NCI-H1694 (cell line): ENCODE measurements at places on chromosomes 6 and 20.

GRCh38 chr20:34986311-34987287 is 30.9 kb downstream of the MYH7B start:
- DNase-seq, result no peak

DNA sequence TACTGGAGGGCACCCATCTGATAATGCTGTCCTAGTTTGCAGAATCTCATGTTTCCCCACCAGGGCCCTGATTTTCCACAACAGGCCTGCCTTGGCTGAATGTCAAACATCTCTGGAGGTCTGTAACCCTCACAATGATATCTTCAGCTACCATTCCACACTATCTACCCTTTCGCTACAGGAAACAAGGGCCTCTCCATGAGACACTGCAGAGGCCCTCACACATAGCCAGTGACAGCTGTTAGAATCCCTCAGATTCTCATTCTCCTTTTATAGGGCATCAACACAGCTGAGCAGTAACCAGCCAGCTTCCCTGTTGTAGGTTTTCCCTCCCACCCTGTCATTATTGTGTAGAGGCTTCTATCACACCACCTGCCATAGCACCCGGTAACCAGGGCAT is 29.6 kb upstream of the MICB start:
- DNase-seq, result no peak

GRCh38 chr6:91080871-91081270 is 494.0 kb upstream of the MAP3K7 start:
- DNase-seq, result no peak

- DNase-seq, result no peak
Observed at GRCh38 chr6:12484519-12484918, 194.4 kb downstream of the EDN1 start.

GRCh38 chr6:26273673-26274588 is 91.1 kb upstream of the BTN3A2 start:
- DNase-seq, result no peak

GRCh38 chr6:18405477-18406293 is 18.5 kb downstream of the RNF144B start:
- DNase-seq, result no peak

GRCh38 chr20:58518387-58518786 is 3.2 kb upstream of the APCDD1L start:
- DNase-seq, result no peak

DNA sequence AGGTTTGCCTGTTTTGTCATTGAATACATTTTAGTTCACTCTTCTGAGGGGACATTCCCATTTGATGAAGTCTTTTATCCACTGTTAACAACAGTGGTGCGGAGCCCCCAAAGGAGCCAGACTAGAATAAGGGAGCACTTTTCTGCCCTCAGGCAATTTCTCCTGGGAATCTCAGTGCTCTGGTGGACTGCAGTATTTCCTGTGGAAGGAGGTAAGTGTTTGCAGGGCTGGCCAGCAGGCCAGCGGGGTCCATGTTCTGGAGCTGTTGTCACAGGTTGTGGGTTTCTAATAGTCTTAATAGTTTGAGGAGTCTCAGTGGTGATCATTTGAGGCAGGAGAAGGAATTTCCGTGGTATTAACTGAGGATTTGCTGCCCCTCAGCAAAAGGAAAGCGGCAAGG is 83.5 kb downstream of the ASXL1 start:
- no peak for DNase-seq

- DNase-seq, result no peak
Observed at GRCh38 chr20:24017458-24017755, 28.8 kb upstream of the GGTLC1 start.

DNA sequence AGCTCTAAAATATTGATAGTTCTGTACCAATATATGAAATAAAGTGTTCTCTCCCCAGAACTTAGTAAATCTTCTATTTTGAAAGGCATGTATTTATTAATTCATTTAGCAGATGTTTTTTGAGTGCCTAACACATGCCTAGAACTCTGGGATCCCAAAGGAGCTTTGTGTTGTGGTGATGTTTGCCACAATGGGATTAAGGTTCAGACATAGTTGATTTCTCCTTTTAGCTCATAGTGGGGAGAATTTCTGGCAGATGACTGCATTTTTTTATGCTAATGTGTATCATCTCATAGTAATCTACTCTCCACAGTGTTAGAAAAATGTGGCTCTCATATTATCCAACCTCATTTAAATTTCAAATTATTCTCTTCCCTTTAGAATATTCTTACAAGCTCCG is 21.7 kb downstream of the MYB start:
- no peak for DNase-seq

DNA sequence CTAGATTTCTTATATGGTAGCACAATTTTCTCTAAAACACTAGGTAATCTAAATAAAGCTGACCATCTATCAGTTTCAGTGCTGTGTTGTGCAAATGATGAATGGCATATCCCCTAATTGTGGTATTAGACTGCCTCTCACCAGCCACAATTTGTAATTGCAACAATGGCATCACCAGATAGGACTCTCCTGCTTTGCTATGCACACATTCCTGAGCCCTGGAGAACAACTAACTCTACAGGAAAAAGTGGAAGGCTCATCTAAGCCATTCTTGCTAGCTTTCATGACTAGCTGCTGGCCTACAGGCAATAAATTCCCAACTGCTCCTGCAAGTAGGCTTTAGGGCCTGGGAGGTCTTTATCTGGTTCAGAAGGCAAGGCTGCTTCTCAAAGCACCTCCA is 974.1 kb downstream of the EYS start:
- no peak for DNase-seq

- DNase-seq, result no peak
Observed at GRCh38 chr6:132780770-132781371, 17.6 kb downstream of the SLC18B1 start.

DNA sequence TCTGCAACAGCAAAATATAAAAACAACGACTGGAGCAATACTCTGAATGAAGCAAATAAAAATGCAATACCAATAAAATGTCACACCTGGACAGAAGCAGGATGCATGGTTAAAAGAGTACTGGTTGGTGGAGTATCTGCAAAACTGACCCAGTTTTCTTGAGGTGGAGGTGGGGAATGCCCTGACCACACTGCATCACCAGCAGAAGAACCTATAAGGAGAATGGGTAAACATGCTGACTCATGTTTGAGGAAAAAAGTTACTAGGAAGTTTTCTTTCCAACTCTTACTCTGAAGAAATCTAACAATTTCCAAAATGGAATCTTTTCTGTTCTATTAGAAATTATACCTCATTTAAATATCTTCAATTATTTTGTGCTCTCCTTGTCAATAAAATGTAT is 43.6 kb downstream of the REPS1 start:
- DNase-seq, result no peak

DNA sequence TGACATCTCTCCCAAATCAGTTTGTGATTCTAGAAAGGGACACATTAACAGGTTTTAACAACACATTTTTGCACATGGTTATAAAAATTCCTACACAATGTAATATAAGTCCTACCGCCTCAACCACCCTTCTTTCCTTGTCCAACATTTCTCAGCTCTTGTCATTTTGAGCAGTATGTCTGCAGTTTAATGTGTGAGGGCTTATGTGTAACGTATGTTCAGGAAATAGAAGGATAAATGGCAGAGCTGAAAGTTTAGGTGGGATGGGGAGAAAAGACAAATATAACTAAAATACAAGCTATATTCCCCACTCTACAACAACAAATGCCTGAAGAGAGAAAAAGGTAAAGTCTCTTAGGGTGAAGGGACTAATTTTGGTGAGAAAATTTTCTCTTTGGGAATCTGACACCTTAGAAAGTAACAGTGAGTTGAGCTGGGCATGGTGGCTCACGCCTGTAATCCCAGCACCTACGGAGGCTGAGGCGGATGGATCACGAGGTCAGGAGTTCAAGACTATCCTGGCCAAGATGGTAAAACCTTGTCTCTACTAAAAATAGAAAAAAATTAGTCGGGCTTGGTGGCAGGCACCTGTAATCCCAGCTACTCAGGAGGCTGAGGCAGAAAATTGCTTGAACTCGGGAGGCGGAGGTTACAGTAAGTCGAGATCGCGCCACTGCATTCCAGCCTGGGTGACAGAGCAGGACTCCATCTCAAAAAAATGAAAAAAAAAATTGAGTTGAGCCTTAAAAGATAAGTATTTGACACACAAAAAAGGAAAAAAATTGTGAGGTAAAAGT is 5.1 kb downstream of the PNRC1 start:
- no peak for DNase-seq

GRCh38 chr6:16334671-16335070 is 96.3 kb downstream of the GMPR start:
- no peak for DNase-seq

DNA sequence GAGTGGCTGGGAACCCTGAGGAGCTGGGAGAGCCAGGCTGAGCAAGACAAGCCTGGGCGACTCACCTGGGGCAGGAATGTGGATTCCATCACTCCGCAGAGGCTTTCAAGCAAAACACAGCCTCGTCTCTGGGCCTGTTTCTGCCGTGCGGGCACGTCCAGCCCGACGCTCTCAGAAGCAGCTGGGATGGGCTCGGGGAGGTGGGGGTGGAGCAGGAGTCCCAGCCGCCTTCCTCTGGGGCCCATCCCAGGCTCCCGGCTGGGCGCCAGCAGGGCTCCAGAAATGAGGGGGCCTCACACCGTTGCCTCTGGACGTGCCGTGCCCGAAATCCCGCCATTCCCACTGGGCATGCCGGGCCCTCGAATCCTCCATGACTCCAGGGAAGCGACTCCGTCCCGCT is 8.7 kb upstream of the RPS21 start:
- no peak for DNase-seq

DNA sequence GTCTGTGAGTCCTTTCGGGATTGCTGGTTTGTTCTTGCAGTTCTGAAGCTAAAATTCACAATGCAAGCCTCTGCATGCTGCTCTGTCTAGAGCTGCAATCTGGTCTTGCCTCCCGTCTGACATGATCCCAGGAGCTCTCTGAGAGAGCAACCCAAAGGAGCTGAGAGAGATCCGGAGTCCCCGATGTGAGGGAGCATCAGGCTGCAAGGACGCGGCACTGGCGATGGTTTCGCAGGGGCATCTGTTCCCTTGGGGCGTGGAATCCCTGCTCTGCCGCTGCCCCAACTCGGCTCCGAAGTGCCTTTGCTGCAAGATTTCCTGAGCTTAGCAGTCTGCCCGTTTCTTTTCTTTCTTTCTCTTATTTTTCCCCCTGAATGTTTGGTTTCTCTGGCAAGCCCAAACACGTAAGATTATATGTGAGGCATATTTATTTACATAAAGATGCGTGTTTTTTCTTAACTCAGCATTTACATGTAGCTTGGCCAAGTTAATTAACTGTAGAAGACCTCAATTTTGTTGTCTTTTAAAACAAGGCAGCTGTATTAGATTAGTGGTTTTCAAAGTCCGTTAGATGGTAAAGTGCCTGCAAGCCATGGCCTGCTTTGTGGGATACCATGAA is 873.0 kb downstream of the KIF16B start:
- DNase-seq, result peak; percentile 34

GRCh38 chr6:46954837-46955451 is 33.2 kb upstream of the ADGRF5 start:
- peak; percentile 44 for DNase-seq

GRCh38 chr6:84756466-84756865 is 7.9 kb downstream of the TBX18 start:
- DNase-seq, result no peak

DNA sequence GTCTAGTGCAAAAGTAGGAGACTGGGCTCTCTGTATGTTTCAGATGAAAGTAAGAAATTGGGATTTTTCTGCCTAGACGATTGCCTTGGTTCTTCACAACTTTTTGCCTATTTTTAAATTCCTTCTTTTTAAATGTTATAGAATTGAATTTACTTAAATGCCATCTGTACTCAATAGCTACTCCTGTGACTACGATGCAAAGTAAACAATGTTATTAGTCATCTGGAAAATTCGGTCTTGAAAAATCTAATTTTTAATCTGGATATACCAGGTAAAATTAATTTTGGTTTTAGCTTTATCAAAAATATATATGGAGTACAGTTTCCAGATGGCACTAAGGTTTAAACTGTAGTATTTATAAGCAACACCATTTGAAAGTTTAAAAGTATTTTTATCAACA is 472.2 kb downstream of the UTRN start:
- no peak for DNase-seq
